Esophagus muscularis mucosa (tissue), 4 donors: ENCODE measurements at places on chromosomes 3 and 15.
A peak's percentile ranks its signal among the peaks of the same experiment; 100 is the strongest.

DNA sequence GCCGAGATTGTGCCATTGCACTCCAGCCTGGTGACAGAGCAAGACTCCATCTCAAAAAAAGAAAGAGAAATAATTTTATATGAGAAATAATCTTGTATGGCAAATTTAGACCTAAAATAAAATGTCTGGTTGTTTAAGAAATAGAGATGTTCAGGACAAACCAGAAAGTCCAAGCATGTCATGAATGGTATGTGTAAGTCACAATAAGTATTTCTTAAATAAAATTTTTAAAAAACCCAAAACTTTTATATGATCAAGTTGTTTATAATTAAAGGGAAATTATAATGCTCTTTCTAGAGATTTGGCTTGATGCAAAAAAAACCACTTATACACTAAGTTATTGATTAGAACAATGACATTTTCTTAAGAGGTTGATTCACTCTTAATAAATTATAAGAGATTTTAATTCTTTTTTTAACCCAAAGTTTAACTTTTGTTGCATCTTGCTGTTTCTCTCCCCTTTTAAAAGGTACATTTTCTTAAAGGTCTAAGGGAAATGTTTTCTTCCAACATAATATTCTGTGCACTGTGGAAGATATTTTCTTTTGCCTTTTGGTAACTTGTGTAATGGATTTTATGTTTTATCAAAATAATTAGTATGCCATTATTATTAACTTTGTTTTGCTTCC is 105.7 kb downstream of the RTP4 start:
- no peak for DNase-seq

GRCh38 chr15:91140601-91141000 is 40.5 kb downstream of the SV2B start:
- no peak for DNase-seq

DNA sequence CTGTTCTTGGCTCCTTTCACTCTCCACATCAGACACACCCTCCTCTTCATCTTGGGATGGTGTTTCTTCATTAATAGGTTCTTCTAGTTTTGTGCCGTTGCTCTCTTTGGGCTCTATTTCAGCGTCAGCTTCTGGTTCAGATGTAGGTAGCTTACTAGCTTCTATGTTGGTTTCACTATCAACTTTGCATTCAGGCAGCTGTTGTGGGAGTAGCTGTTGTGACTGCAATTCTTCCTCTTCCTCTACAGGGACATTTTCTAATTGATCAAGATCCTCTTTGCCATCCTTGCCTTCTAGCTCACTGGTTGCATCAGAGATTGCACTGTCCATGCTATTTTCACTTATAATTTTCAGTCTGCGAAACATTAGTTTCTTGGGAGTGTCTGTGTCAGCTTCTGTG is 80.1 kb downstream of the SETD2 start:
- DNase-seq, result no peak

GRCh38 chr3:183500981-183501704 is 54.4 kb downstream of the KLHL6 start:
- no peak for DNase-seq

- DNase-seq, result no peak
Observed at GRCh38 chr3:10116138-10116460, 624 bp downstream of the BRK1 start.

DNA sequence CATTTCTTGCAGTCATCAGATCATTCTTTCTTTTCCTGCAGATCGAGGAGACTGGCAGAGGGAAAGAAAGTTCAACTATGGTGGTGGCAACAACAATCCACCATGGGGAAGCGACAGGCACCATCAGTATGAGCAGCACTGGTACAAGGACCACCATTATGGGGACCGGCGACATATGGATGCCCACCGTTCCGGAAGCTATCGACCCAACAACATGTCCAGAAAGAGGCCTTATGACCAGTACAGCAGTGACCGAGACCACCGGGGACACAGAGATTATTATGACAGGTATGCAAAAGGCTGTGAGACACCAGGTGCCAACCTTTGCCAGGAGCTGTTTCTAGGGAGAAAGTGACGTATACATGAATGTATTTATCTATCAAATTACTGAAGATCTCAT is 69.0 kb downstream of the RGMA start:
- no peak for DNase-seq

GRCh38 chr3:11559816-11560633 is 83.7 kb downstream of the VGLL4 start:
- DNase-seq, result no peak

DNA sequence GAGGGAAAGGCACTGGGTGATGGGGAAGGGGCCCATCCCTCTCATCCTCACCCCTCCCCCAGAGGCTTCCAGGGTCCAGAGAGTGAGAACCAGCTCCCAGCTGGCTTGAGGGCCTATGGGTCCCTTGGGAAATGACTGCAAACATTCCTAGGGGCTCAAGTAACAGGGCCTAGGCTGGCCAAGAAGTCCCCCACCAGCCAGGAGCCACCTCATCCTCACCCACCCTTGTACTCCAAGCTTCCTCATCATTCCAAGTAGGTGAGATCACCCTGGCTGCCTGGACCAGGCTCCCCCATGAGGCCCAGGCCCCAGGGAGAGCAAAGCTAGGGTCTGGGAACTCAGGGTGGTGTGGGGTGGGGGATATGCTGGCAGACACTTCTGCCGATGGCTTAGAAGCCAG is 14.8 kb downstream of the LOXL1 start:
- DNase-seq, result no peak

GRCh38 chr15:66774001-66774814 is 72.2 kb downstream of the SMAD6 start:
- DNase-seq, result peak; percentile 95

- DNase-seq, result no peak
Observed at GRCh38 chr3:147390589-147391569, 15.5 kb downstream of the ZIC4 start.

DNA sequence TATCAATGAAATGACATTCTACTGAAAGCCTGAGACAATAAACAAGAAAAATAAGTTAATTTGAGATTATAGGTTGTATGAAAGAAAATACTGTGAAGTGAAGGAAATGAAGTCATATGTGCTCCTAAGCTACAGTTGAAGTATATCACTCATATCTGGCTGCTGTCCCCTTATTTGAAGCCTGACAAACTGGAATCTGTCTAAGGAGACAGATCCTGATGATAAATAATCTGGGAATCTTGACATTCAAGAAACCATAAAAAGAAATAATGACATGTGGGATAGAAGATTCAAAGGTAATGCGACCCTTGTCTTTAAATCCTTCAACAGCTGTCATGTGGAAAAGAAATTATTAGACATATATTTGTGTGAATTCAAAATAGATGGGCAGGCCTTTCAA is 424.5 kb upstream of the LMCD1 start:
- DNase-seq, result no peak

DNA sequence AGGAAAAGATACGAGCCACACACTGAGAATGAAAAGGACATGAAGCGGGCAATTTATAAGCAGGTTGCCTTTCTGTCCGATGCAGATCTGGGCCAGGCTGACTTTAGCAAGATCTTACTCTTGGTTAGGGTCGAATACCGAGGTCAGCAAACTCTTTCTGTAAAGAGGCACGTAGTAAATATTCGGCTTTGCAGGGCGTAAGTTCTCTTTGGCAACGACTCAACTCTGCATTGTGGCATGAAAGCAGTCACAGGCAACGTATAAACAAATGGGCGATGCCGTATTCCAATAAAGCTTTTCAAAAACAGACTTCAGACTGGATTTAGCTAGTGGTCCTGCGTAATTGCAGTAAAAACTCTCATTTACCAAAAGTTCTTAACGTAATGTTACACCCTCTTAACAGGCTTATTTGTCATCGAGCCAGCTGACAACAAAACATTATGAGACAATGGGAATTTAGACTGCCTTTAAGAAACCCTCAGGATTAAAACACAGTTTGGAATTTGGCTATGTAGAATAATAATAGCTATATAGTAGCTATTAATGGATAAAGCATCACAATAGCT is 13.1 kb upstream of the RPL35A start:
- no peak for DNase-seq

DNA sequence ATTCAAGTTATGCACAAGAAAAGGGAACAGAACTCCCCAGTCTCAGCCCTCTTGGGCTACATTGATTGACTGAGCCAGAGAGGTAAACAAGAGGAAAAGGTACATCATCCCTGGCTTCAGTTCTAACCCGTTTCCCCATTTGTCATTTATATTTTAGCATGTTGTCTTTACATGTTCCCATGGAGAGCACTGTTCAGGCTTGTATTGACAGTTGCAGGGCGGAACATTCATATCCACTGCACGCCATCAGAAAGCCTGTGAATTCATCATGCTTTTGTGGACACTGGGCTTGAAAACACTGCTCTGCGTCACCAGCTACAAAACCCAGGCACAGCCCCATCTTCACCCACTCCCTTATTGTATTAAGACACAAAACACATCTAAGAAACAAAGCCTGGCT is 240.9 kb upstream of the EIF1B start:
- DNase-seq, result peak; percentile 70

DNA sequence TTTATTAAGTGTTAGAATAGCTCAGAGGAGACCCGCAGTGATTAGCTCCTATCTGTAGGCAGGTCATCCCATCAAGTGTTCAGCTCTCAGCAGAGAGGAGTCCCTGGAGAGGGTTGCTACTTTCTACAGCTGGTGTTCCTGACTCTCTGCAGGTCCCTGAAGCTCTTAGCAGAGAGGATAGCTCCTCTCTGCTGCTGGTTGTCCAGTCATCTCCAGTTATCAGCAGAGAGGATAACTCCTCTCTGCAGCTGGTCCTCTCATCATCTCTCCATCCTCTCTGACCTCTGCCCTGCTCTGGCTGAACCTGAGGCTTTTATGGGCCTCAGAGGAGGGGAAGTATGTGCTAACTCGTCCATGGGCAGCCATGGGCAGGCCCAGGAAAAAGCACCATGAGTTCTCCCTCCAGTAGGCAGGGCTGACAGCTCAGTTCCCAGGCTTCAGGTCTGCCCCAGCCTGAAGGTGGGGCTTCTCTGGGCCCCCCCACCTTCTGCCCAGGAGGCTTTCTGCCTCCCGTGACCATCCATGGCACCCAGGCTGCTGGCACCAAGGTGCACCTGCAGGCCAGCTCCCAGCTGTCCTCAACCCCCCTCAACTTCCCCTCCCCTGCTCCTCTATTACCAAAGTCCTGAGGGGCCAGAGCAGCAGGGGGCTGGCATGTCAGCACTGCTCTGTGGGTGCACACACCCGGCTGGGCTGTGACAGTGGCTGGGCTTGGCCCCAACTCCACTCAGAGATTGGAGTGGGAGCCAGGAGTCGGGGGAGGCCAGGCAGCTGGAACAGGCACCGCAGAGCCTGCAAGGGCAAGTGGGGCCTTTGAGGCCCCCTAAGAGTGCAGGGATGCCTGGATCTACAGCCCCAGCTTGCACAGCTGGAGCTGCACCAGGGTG is 98.9 kb upstream of the FRMD4B start:
- no peak for DNase-seq

DNA sequence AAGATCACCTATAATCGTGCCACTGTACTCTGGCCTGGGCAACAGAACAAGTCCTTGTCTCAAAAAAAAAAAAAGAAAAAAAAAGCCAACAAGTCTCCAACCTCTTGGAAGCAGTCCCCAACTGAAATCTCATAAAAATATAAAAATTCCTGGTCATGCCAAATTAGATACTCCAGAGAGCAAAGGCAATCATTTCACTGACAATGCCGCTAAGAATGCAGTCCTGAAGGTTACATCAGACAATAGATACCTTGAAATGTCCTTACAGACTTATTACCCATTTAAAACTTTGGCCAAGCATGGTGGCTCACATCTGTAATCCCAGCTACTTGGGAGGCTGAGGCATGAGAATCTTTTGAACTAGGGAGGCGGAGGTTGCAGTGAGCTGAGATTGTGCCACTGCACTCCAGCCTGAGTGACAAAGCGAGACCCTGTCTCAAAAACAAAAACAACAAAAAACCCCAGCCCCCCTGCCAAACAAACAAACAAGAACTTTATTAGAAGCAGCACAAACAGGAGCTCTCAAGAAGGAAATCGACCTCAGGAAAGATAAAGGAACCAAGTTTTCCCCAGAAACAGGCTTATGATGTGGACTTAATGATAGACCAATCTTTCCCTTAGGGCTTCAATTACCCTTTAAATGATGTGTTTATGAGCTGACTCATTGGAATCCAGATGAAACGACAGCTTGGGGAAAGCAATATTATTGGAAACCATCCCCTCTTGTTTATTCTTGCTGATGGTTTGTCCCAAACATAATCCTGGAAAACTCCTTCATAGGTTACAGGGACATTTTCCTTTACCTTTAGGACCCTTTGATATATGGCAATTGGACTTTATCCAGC is 53.1 kb upstream of the XCR1 start:
- DNase-seq, result no peak

DNA sequence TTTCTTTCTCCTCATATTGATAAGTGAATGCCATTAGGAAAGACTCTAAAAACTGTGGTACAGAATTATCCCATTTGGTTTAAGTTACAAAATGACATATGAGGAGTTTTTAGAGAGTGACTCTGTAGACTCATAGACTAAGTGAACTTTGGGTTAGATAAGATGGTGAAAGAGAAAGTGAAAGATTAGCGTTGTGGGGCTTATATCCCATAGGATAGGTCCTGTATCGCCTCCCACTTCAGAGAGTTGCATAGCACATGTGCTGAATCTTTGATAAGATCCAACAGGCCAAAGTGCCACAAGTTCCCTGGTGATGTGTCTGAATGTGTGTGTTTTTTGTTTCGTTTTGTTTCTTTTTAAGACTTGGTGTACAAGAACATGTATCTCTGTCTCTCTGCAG is 666.9 kb downstream of the MECOM start:
- DNase-seq, result no peak

- no peak for DNase-seq
Observed at GRCh38 chr15:39618063-39618823, 37.4 kb downstream of the THBS1 start.

GRCh38 chr15:59528961-59529402 is 82.6 kb upstream of the GCNT3 start:
- peak; percentile 96 for DNase-seq

- no peak for DNase-seq
Observed at GRCh38 chr3:159171333-159171732, 369.5 kb downstream of the MFSD1 start.

DNA sequence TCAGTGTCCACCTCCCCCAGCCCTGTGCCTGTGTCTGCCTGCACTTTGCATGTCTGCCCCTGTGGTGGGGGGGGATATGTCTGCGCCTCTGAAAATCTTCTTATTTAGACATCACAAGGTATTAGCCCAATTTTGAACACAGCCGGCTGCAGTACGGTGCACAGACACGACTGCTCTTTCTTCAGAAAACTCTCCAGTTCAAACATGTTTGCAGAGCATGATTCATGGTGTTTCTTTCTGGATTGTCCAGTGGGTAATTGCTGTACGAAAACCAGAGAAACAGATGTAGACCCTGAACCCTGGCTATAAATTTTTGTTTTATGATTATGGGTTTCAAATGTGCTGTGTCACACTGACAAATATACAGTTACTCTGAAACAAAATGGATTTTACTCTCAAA is 3.4 kb upstream of the RARB start:
- no peak for DNase-seq

DNA sequence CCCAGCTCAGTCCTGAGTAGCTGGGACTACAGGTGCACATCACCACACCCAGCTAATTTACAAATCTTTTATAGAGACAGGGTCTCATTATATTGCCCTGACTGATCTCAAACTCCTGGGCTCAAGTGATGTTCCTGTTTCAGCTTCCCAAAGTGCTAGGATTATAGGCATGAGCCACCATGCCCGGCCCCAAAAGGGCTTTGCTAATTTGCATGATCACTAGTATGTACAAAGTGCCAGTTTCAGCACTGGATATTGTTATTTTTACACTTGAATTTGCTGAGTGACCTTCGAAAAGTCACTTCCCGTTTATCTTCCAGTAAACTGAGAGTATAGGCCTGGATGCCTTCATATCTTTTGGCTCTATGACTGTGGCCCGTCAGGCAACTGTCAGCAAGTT is 12.2 kb downstream of the CLN6 start:
- DNase-seq, result no peak

GRCh38 chr15:78565097-78565950 is at the start of gene CHRNA5:
TSS of gene CHRNA5 (plus strand) at chr15:78565520. CDS start at chr15:78565720, 200 bp downstream.
- peak; percentile 97 for DNase-seq
